ENCODE measurements at places on chromosomes 3 and 15.

DNA sequence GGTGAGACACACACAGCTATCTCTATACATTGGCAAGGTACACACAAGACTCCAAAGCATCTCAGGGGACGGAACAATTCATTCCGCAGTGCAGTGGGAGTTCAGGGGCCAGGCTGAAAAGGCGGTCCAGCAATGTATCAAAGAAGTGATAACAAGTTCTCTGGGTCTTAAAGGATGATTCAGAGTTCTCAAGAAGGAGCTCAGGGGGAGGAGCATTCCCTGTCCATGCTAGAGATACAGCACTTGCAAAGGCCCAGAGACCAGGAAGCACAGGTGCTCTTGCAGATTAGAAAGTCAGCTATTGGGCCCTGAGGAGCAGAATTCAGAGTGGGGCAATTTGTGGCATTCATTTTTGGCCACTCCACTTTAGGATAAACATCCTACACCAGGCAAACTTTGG is 34.9 kb downstream of the MECOM start:
- no peak for DNase-seq

GRCh38 chr3:72155391-72156064 is 370.6 kb upstream of the PROK2 start:
- no peak for DNase-seq

- DNase-seq = peak; percentile 55
Measured at GRCh38 chr15:75335705-75336355, at the start of gene COMMD4. TSS of gene COMMD4 (plus strand) at chr15:75336063. CDS start at chr15:75336090, 27 bp downstream.

DNA sequence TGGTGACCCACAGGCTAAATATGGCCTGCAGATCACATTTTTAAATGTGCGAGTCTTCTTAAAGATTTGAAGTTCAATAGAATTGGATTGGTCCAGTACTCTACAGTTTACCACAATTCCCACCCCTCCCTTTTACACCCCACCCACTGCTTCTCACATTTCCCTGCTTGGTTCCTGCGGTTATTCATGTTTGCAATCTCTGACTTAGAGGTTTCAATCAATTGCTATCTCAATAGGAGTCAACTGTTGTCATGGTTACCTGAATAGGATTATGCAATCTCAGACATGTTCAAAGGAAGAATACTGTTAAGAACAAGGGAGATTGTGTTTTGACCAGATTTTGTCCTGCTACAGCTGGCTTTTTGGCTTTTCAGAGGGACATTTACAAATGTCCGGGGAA is 4.9 kb upstream of the C3orf49 start:
- no peak for DNase-seq

DNA sequence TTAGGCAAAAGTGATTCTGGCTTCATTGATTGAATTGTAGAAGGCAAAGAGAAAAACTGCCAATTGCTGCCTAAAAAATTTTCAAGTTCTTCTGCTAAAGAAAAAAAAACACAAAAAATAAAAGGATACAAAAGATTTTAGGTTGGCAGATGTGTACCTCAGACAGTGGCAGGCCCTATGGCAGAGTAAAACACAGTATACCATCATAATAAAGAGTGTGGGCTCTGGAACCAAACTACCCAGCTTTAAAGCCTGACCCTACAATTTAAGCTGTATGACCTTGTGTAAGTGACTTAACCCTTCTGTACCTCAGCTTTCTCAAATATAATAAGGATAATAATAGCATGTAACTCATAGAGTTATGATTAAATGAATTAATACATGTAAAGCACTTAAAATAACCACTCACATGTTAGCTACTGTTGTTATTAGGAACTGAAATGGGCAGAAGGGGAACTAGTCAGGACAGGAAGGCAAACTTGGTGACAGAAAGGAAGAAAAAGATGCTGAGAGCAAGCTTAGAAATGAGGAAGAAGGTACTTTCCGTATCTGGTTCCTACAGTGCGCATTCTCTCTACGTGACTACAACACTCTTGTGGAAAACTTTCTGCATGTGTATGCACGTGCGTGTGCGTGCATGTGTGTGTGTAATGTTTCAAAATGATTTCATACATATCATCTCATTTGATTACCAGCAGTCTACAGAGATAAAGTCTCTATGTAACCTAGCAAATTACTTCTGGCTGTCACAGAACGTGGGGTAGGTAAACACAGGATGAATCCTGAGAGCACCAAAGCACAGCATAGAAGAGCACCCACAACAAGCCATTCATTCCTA is 13.6 kb upstream of the GATM start:
- DNase-seq = no peak

DNA sequence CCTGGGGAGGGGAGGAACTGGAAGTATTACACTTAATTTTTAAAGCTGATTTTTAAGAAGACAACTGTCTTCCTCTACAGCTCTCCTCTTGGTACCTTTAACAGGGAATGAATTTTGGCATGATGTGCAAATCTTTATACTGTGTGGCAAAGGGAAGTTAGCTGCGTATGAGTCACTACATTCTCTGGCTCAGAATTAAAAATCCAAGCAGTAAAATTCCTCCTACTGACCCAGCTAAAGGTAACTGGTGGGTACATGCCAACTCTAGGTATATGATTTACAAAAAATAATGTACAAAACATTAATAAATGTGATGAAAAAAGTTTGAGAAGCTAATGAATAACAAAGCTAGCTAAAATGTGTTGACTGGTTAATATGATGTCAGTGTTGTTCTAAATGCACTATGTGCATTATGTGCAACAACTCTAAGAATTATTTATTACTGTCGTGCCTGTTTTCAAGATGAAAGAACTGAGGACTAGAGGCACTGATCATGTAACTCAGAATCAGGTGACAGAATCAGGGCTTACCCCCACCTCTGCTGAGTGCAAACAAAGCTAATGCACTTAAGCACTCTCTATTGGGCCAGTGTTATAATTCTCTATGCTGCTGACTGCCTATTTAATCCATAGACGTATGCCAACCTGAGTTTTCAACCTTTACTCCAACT is 194.7 kb upstream of the CADPS start:
- no peak for DNase-seq

- DNase-seq = no peak
Measured at GRCh38 chr15:19899021-19899824, 642.4 kb downstream of the GOLGA6L6 start.

GRCh38 chr3:134693804-134694203 is 43.0 kb upstream of the KY start:
- DNase-seq = no peak

- no peak for DNase-seq
Measured at GRCh38 chr15:79047676-79048439, 42.7 kb downstream of the RASGRF1 start.

DNA sequence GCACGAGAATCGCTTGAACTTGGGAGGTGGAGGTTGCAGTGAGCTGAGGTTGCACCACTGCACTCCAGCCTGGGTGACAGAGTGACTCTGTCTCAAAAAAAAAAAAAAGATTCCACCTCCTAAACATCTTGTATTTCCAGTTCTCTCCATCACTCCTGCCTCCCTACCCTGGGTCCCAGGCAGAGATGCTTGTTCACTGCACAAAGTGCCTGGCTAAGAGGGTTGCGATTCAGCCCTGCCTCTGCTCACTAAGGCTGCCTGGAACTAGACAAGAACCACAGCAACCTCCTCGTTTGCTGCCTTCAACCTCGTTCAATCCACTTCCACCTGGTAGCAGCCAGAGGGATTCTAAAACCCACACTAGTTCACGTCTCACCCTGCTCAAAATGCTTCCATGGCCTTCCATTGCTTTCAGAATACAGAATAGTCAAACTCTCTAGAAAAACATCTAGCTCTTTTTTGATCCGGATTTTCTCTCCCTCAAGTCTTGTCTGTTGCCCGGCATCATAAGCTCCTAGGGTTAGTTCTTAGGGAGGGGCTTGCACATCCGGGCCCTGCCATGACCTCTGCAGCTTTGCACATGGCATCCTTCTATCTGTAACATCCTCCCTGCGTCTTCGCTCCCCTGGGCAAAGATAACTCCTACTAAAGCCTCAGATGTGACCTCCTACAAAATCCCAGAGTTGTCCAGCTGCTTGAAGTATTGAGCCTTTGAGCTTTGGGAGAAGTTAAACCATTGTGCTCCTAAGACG is 1.0 kb upstream of the MCM2 start:
- DNase-seq = no peak

GRCh38 chr15:83318036-83318435 is 33.6 kb upstream of the BNC1 start:
- DNase-seq = no peak

- no peak for DNase-seq
Measured at GRCh38 chr3:122760453-122761271, 33.0 kb downstream of the HSPBAP1 start.

DNA sequence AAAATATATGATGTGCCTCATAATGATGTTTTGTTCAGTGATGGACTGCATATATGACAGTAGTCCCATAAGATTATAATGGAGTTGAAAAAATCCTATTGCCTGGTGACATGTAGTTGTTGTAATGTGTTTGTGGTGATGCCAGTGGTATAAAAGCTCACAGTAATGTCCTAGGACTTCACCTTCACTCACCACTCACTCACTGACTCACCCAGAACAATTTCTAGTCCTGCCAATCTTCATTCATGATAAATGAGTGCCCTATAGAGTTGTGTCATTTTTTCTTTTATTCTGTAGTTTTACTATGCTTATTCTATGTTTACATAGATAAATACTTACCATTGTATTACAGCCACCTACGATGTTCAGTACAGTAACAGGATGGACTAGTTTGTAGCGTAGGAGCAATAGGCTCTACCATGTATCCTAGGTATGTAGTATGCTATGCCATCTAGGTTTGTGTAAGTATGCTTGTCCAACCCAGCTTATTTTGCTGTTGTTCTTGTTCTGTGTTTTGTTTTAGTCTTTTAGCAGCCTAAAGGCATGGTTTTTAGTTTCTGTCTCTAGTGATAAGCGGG is 88.5 kb upstream of the LRRFIP2 start:
- DNase-seq = no peak

DNA sequence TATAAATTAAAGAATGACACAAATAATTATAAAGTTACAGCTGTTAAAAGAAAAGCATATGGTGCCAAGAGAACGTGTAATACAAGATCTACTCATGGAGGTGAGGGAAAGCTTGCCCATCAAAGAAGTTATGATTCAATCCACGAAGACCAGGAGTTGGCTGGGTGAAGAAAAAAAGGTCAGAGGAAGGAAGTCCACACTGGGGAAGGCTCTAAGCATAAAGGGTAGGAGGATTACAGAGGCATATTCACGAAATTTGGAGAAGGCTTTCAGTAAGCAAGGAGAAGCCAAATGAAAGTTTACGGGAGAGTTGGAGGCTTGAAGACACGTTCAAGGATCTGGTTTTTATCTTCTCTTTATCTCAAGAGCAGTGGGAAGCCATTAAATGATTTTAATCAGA is 1.8 kb upstream of the TGFBR2 start:
- DNase-seq = no peak

GRCh38 chr15:74863239-74864056 is 9.7 kb downstream of the SCAMP2 start:
- no peak for DNase-seq

- DNase-seq = no peak
Measured at GRCh38 chr15:39273717-39274411, 307.0 kb upstream of the THBS1 start.

DNA sequence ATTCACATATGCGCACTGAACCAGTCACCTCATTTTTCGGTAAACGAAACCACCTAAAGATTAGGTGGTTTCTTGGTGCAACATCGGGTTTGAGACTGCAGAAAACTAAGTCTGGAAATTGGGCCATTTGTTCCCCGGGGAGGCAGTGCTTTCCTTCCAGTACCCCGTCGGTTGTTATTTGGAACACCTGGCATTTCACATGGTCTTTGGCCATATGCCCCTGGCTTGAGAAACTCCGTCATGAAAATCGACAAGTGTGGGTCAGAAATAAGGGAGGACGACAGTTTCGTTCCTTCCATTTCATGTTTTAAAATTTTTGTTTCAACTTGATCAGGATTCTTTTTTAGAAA is 544 bp upstream of the GATM start:
- no peak for DNase-seq

GRCh38 chr3:49495023-49495422 is 25.0 kb downstream of the DAG1 start:
- no peak for DNase-seq

- no peak for DNase-seq
Measured at GRCh38 chr3:9208605-9209152, 40.8 kb downstream of the SRGAP3 start.

GRCh38 chr3:134453631-134454030 is 32.2 kb downstream of the ANAPC13 start:
- no peak for DNase-seq

- no peak for DNase-seq
Measured at GRCh38 chr3:61315871-61316270, 64.6 kb upstream of the FHIT start.

DNA sequence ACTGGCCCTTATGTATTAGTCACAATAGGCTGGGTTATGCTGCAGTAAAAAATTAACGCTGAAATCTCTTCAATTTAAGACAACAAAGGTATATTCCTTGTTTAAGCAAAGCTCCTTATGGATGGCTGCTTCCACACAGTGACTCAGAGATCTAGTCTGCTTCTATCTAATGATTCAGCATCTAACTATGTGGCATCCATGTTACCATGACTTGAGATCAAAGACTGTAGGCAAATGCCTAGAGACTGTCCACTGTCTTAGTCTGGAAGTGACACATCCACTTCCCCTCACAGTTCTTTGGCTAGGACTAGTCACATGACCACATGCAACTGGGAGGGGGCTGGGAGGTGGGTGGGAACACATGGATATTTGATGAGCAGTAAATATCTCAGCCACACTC is 61.3 kb upstream of the PSMD6 start:
- DNase-seq = no peak

DNA sequence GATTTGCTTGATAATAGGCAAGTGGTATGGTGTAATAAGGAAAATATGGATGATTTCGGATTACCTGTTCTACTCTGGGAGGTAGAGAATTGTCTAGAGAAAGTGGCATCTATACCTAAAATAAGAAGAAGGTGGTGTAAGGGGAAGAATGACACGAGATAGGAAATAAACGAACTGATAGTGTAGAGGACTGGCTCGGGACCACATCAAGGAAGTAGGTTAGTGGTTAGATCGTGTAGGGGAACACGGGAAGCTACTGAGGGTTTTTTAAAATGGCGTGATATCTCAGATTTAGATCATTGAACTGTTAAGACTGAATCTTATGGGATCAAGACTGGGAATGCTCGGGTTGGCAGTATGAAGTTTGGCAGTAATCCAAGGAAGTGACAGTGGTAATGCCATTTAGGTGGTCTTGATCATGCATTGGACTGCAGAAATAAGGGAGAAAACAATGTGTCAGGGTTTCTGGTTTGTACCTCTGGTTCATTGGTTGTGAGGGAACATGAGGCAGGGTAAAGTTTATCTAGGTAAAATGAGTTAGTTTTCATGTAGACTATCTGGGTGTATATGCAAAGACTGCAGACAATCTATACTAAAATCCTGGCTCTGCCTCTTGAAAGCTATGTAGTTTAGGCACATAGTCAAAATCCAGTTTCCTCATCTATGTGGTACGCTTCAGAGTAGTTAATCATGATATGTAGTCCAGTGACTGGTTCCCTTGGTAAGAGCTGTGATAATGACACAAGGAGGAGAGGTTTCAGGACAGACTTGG is 7.4 kb downstream of the RPL14 start:
- DNase-seq = no peak

GRCh38 chr3:20480786-20481365 is 294.9 kb upstream of the SGO1 start:
- no peak for DNase-seq

- DNase-seq = no peak
Measured at GRCh38 chr3:46993292-46993691, 13.8 kb downstream of the NBEAL2 start.

- no peak for DNase-seq
Measured at GRCh38 chr3:127284258-127284657, 3.6 kb downstream of the PRR20G start.

- DNase-seq = no peak
Measured at GRCh38 chr3:38548154-38548931, 52.2 kb downstream of the EXOG start.

Data from T-helper 17 cell (primary cell).